ENCODE measurements at places on chromosomes 12 and 14.

DNA sequence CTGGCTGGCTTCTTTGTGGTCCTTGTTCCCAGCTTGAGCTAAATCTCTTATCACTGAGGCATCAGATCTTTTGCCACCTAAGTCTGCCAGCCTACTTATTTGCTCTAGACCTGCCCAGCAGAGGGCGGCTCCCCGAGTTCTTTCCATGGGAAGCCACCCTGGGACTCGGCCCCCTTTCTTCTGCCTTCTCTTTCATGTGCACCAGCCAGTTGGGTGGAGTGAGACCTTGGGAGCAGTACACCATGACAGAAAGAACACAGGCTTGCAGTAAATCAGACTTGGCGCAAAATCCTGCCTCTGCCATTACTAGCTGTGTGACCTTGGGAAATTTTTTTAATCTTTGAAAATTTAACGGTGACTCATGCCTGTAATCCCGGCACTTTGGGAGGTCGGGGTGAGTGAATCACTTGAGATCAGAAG, 7.4 kb downstream of the SMAGP start:
- DNase-seq: no peak

GRCh38 chr12:111124183-111124582, 203.8 kb upstream of the MYL2 start:
- DNase-seq: no peak

DNA sequence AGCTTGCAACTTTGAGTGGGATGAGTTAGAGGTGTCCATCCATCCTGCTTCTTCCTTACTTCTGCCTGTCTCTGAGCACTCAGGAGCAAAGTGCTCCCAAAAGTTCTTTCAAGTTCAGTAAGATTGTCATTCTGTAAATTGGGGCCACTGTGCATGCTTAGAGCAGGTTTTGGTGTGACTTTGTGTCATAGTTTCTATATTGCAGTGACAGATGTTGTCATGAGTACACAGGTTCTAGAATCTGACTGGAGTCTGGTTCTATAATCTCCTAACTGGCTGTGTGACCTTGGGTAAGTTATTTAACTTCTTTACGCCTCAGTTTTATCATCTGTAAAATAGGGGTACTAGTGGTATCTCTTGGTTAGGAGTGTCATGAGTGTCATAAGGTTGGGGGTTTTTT, 202.7 kb upstream of the BCL2L14 start:
- no peak for DNase-seq

DNA sequence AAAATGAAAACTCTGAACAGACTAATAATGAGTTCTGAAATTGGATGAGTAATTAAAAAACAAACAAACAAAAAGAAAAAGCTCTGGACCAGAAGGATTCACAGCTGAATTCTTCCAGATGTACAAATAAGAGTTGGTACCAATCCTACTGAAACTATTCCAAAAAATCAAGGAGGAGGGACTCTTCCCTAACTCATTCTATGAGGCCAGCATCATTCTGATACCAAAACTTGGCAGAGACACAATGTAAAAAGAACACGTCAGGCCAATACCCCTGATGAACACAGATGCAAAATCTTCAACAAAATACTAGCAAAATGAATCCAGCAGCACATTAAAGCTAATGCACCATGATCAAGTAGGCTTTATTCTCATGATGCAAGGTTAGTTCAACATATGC, 183.9 kb upstream of the CNOT2 start:
- DNase-seq: no peak

DNA sequence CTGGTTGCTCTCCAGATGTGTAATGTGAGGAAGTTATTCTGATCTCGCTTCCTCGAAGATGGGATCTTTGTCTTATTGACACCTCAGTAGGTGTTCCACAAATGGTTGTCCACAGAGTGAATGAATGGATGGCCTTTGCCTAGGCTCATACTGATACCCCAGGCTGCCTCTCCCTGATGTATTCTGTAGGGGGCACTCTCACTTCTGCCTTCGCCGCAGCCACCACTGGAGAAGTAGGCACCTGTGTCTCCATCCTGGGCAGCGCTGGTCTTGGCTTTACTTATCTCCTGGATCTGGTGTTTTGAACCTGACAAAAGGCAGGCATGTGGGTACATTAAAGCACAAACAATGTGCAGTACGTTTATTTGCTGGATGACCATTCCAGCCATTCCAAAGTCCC, 82.1 kb downstream of the ZFP36L1 start:
- no peak for DNase-seq

DNA sequence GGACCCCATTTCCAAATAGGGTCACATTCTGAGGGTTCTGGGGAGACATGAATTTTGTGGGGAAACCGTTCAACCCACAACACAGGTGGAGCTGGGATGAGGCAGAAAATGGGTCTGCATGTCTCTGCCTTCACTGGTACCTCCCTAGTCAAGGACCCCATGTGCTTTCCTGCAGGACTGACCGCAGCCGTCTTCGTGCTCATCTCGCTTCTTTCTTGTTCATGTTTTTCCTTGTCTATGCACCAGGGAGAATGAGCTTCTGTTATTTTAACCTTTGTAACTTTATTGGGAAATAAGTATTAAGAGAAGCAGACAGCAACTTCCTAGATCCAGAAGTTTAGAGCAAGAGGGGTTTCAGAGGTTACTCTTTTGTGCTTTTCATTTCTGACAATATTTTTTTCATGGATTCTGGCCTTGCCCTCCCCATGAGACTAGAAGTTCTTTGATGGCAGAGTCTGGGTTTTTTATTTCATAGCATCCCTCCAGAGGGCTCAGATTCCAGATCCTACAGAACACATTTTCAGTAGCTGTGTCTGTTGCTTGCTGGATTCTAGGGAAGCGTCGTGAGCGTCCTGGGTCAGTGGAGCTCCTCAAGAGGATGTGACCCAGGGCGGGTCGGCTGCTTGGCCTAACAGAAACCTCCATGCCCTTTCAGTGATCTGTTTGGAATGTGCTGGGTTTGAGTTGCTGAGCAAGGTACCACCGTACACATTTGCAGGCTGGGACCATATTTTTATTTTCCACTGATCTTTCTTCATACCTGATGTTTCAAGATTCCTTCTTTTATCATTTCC, 104.2 kb downstream of the ADGRD1 start:
- DNase-seq: no peak

DNA sequence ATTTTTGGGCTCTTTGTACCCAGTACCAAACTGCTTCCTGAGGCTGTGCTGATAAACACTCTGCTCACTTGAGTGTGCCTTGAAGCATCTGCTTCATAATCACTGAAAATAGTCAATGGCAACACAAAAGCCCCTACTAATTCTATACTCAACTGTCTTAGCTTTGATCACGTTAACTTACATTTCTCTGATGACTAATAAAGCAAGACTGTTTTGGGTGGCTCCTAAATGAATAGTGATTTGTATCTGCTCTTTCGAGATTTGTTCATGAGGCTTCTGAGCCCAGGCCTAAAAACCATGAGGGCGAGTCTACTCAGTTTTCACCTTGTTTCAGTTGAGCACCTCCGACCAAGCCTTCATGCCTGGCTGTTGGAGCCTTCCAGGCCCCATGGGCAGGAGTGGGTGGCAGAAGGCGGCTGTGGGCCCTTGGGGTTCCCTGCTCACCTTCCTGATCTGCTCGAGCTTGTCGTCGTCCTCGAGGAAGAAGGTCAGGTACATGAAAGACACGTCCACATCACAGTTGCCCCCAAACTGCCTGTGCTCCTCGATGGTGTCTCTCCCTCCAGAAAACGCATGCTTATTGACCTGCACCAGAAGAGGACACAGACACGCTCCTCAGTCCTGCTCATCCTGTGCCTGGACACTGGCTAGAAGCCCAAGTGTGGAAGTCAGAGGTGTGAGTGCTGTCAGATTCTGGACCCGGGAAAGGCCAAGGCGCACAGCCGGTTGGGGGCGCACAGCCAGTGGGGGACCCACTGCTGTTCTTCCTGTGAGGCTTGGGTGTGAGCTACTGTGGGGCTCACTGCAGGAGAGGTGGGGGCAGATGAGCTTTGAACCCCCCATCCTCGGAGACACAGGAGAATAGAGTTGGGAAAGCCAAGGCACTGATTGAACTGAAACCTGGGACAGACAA, 13.7 kb downstream of the SLC25A47 start:
- no peak for DNase-seq

- DNase-seq: no peak
Observed at GRCh38 chr12:98291828-98292227, 223.6 kb upstream of the TMPO start.

DNA sequence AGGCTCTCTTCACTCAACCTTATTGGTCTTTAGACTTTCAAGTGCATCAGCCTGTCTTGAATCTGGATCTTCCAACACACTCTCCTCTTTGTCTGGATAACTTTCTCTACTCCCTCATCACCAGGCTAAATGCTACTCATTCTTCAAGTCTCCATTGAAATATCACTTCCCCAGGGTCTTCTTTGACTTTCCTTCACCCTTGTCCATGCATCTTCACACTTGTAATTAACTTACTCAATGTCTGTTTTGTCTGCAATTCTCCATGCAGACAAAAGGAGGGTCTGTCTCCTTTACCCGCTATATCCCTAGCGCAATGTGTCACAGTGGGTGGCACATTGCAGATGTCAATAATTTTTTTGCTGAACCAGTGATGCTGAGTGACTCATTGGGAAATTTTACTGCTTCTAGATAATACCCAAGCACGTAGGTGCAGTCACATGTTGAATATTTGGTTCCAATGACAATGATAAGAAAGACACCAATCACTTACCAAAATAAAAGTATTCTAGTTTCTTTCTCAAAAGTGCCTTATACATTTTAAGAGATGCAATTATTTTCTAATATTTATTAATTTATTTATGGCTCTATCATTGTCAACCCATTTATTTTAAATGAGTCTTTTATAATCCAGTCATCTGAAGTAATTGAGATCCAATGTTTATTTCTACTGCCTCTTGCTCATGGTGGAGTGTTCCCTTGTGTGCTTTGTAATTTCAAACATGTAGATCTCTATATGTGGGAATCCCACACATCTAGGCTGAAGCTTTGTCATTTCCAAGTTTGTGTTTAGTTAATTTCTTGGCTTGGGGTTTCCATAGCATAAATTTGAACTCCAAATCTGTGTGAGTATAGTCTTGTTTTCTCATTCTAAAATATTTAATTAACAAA, 21.7 kb upstream of the RFC5 start:
- no peak for DNase-seq

- no peak for DNase-seq
Observed at GRCh38 chr12:124404162-124404784, 109.4 kb downstream of the RFLNA start.

GRCh38 chr12:105205322-105206048, 30.5 kb downstream of the APPL2 start:
- no peak for DNase-seq

- DNase-seq: no peak
Observed at GRCh38 chr12:76489737-76490136, 69.8 kb downstream of the OSBPL8 start.

DNA sequence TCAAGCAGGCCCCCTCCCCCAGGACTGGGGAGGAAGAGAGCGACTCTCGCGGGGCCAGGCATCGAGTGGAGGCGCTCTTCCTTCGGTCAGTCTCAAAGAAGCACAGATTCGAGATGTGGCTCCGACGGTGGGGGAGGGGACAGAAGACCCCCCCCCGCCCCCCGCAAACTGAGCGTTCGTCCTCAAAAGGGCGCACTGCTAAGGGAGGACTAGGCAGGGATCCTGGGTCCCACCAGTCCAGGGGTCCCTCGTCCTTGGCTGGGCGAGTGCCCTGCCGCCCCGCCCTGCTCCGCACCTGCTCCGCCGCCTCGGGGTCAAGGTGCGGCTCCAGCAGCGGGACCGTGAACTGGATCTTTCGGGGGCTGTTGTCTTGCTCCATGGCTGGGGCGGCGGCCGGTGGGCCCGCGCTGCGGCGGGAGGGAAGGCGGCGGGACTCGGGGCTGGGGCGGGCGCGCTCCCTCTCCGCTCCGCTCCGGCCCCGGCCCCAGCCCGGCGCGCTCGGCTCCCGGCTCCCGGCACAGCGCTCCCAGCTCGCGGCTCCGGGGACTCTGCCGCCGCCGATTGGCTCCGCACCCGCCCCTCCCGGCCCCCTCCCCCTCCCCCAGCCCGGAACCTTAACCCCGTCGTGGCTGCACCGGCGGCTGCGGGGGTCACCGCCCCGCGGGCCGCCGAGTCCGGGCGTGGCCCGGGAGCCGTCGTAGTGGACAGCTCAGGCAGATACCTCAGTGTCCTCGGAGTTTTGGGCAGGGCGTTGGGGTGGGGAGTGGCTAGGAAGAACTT, at the start of gene PPP1R1A:
Gene PPP1R1A (minus strand): TSS at position 550 of the 780 bp plus-strand sequence. CDS start 171 bp downstream, at position 379.
- DNase-seq: no peak

DNA sequence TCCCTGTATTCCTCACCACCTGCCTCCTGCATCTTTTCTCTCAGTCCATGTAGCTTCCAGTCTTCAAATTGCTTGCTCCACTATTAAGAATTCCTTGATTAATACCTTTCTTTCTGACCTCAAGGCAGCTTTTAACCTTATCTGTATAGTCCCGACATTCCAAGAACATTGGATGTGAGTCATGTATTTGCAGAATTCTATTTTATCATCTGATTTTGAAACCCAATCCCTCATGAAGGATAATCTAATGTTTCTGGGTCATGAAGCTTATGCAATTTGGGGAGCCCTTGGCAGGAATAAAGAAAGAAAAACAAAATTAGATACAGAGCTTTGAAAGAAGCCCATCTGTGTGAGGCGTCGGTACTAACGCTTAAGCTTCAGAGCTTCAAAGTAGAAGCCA, 63.4 kb upstream of the CCND2 start:
- no peak for DNase-seq

DNA sequence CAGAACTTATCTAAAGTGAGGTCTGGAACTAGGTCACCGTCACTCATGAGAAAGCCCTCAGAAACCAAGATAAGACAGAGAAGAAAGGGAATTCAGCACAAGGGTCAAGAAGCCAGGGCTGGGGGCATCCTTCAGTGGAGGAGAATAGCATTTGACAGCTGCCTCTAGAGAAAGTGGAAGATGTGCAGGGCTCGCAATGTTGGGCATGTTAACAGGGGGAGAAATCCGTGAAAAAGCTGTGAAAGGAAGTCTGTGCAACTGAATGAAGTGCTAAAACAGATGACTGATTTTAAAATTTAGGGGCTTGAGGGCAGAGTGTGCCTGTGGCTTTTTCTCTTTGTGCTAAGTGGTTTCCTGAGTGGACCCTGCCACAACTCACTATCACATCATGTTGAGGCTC, 97.7 kb upstream of the IFNG-AS1 start:
- DNase-seq: no peak

GRCh38 chr14:88129306-88130056, 124.5 kb downstream of the GPR65 start:
- DNase-seq: peak; percentile 70

GRCh38 chr12:25708661-25709060, 155.6 kb upstream of the LMNTD1 start:
- no peak for DNase-seq

- no peak for DNase-seq
Observed at GRCh38 chr14:67951529-67952135, 132.1 kb downstream of the RAD51B start.

- DNase-seq: no peak
Observed at GRCh38 chr12:69334158-69334557, 14.0 kb upstream of the LYZ start.

- no peak for DNase-seq
Observed at GRCh38 chr14:56422703-56423213, 156.8 kb upstream of the TMEM260 start.

DNA sequence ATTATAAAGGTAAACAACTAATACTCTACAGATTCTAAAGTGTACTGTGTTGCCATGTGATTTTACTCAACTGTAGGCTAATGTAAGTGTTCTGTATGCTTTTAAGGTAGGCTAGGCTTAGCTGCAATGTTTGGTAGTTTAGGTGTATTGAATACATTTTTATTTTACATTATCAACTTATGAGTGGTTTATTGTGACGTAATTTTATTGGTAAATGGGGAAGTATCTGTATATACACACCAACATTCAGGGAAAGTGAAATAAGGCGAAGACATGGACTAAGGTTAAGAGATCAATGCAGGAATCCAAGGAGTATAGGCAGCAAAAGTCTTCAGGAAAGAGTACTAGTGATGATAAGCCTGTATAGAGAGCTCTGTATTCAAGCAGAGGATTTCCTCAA, 365.8 kb upstream of the MGAT4C start:
- DNase-seq: no peak

Measured in BJ (cell line).